T-helper 22 cell (primary cell): ENCODE measurements at places on chromosomes 16 and 17.

DNA sequence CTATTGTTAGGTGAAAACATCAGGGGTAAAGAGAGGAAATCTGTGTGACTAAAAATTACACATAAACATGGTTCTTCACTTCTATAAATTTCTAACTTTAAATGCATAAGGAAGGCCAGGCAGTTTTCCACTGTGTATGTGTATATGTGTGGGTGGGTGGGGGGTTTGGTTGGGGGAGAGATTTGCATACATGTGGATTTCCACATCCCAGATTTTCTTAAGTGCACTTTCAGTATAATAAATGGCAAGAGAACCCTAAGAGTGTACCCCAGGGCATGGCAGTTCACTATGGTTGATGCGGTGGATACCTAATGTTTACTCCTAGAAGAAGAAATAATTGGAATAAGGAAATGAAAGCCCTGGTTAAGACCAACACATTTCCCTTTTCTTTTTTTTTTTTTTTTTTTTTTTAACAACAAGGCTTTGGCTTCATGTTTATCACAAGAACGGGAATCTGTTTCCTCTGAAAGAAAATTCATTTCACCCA is 451.8 kb upstream of the CCL2 start:
- no peak for DNase-seq

- no peak for DNase-seq
Measured at GRCh38 chr17:4258867-4259266, 4.9 kb downstream of the ANKFY1 start.

DNA sequence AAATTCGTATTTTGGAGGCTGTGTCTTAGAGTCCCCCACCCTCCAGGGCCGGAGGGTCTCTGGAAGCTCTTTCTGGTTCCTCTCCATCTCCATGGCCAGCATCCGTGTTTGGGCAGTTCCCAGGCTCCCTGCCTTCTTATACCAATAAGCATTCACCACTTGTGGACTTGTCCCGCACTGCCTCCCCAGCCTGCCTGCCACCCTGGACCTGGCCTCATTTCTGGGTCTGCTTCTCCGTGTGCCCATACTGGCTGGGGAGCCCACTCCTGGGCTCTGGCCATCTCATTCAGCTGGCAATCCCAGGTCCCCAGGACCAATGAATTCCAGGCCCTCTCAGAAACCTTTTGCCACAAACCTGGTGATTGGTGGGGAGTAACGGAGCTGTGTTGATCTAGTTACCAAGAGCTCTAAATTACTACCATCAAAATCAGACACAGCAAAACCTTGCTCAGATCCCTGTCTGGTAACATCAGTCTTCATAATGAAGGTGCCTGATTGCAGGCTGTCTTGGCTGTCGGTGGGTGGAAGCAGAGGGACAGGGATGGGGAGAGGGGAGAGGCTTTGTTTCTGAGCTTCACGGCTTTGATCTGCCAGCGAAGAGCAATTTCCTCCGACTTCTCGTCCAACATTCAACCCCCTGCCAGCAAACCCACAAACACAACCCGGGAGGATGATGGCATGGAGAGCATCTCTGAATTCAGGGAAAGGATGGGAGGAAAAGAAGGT is 27.7 kb upstream of the CRHR1 start:
- no peak for DNase-seq

DNA sequence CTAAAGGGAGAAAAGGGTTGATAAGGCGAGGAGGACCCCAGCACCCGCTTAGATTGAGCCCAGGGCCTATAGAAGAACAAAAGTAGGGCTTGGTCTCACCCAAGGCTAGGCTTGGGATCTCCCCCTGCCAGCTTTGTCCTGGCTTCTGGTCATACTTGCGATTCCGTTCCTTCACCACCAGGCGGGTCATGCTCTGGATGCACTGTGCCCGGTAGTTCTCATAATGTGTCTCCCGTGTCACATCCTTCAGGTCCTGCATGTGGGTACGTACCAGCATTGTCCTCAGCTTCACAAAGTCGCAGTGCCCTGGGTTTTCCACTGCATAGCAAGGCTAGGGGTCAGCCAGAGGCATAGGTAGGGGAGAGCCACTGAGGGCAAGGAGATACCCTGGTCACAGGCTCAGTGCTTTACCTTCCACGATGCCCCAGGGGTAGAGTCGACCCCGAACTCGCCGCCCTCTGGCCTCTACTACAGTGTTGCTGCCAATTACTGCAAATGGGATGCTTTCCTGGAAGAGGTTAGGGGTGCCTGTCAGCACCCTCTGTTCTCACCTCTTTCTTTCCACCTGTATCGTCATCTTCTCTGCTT is 6.5 kb upstream of the MTMR4 start:
- no peak for DNase-seq

- no peak for DNase-seq
Measured at GRCh38 chr17:75144816-75145512, 9.3 kb downstream of the JPT1 start.

DNA sequence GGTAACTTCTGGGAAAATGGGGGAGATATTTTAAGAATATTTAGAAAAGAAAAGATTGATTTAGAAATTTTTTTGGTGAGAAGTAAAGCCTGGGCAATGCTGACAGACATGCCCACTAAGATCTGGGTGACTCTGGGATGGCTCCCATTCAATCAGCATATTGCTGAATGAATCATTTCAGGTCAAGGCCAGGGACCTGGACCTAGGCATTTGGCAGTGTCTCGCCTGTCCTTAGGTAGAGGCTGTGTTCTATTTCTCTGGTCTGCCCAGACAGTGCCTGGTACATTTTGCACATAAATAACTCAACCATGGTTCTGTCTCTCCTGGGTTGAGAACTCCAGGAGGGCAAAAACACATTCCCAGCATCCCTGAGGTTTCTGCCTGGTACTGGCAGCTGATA is 39.9 kb downstream of the SMPD3 start:
- DNase-seq: no peak

DNA sequence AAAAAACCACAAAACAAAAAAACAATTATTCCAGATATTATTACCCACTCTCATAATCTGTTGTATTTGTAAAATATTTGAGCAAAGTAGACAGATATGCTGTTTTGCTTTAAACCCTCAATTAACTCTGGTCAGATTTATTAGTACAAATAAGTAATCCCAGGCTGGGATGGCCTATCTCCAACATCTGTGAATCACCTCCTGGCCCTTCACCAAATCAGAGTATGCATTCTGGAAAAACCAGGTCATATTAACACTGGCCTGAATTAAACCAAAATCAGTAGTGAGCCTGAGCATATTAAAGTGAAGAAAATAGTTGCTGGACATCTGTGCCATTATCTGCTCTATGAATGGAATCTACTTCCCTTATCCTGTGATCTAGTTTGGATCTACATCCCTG is 41.0 kb downstream of the STAT3 start:
- no peak for DNase-seq

DNA sequence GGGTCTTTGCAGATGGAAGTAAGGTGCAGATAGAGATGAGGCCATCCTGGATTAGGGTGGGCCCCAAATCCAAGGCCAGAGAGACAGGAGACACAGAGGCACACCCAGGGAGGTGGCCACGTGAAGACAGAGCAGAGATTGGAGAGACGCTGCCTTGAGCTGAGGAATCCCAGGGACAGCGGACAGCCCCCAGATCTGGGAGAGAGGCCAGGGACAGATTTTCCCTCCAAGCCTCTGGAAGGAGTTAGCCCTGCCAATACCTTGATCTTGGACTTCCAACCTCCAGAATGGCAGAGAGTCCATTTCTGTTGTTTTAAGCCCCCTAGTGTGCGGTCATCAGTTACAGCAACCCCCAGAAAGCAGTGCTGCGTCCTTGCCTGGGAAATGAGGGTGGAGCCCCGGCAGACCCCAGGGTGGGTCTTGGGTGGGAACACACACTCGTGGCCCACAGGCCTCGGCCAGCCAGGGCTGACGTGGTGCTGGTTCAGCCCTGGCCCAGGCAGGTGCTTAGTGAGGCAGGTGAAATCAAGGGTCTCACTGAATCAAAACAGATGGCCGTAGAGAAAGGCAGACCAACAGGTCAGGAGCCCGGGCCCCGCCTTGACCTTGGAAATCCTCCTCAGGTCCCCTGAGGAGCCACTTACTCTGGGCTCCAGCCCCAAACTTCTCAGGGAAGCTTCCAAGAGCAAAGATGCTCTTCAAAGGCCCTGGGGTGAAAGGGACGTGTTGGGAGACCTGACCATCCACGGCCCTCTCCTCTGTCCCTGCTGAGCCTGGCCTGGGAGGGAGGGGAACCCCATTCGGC is 169.3 kb downstream of the RBFOX3 start:
- no peak for DNase-seq

DNA sequence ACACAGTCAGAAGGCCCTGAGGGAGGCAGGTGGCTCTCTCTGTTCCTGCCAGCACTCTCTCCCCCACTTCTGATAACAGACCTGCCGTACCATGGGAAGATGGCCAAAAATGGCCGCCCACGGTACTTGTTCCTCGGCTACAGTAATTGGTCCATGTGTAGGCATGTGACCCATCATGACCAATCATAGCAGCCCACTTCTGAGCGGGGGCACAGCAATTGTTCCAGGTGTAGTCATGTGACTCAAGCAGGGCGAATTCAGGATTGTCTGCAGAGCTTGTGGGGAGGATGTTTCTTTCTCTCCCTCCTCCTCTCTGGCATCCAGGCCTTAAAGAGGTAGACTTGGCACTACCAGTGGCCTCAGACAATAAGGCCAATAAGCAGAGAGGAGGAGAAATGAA is 250.4 kb downstream of the MRTFB start:
- DNase-seq: no peak
